ENCODE measurements at places on chromosomes 12 and 14.

GRCh38 chr14:32702562-32702961 is 236.1 kb upstream of the NPAS3 start:
- peak; percentile 2 for DNase-seq

GRCh38 chr12:65100140-65100539 is 21.0 kb downstream of the WIF1 start:
- no peak for DNase-seq

DNA sequence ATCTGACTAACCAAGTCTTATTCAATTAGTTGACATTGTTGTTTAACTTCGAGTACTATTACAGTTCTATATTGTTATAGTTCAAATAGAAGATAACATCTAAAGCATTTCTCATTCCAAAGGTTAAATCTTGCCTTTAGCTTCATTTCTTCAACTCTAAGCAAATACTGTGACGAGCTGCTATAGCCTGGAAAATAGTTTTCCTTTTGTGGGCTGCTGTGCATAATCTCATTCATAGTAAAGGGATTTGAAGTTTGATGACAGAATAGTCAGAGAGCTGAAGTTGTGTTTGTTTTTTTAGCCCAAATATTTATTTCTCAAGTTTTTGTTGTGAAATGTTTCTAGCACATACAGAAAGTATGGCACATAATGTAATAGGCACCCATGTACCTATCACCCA is 13.4 kb downstream of the PSEN1 start:
- DNase-seq, result no peak

DNA sequence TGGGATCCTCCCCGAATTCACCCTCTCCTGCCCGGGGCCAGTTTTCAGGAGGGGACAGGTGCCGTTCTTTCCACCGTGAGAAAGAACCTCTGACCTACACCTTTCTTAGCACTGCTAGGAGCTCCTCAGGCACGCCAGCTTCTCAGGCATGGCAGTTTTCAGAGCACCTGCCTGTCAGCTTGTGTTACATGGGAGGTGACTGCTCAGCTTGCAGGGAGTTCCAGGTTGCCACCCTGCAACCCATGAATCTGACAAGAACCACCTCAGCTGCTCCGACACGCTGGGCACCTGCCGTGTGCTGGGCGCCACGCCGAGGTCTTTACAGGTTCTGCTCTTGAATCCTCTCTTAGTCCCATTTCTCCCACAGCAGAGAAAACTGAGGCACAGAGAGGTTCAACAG is 12.9 kb downstream of the BRI3BP start:
- no peak for DNase-seq

- no peak for DNase-seq
Measured at GRCh38 chr12:2963760-2964292, 4.6 kb downstream of the TEAD4 start.

GRCh38 chr14:76133103-76133502 is 18.6 kb upstream of the GPATCH2L start:
- DNase-seq, result no peak

GRCh38 chr12:114721266-114721665 is 37.3 kb upstream of the TBX3 start:
- no peak for DNase-seq

DNA sequence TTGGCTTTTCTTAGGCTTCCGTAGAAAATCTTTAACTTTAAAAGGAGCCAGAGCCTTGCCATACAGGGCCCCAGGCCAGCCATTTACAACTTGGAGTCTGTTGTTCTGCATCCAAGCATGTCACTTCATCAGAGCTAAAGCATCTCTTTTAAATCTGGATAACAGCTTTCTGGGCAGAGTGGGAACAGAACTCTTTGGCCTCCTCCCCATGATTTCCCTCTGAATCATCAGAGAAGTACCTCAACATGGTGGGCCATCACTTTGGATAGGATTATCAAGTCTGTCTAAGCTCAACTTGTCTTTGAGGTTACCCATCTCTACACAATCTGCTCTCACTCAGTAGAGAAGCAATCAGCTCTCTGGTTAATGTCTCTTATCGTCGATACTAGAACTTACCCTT is 170.9 kb downstream of the SLC6A15 start:
- no peak for DNase-seq

DNA sequence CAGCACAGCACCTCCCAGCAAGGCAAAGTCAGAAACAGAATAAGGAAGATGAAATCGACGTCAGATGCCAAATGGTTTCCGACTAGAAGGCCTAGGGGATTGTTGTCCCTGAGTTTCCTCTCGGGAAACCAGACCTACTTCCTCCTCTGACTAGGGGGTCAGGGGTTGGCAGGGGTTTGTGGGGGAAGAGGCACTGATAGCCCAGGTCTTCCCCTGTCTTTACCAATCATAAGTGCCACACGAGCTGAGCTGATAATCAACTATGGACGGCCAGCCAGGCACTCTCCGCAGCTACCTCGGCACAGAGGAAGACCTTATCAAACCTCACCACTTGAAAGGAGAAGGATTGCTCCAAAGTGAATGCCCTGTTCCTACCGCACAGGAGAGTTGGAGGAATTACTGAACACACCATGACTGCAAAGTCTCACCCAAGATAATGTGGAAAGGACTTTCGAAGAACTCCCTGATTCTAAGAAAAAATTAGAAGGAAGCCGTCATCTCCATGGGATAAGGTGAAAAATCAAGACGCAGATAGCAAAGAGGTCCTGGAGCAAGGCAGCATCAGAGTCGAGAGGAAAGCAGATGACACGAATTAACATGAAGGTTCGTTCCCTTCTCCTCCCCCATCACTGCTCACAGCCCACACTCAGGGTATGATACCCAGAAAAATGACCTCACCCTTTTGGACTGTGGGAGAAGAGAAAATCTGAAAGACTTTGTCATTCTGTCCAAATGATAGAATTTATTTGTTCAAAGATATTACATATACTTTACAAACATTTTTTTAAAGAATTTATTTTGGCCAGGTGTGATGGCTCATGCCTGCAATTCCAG is 77.7 kb upstream of the MED13L start:
- no peak for DNase-seq

DNA sequence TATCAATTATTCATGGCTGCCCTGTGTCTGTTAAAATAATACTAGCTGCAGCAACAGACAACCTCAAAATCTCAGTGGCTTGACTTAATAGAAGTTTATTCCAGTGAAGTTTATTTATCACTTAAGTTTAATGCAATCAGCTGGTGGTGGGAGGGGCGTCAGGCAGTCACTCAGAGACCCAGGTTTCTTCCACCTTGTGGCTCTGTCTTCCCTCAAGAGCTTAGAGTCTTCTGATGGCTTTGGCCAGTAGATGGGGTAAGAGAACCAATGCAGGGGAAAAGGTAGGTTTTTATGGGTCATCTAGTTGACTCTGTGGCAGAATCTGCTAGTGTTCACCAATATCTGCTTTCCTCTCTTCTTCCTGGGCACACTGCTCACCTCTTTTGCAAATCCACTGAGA is 668.9 kb downstream of the AACS start:
- no peak for DNase-seq

DNA sequence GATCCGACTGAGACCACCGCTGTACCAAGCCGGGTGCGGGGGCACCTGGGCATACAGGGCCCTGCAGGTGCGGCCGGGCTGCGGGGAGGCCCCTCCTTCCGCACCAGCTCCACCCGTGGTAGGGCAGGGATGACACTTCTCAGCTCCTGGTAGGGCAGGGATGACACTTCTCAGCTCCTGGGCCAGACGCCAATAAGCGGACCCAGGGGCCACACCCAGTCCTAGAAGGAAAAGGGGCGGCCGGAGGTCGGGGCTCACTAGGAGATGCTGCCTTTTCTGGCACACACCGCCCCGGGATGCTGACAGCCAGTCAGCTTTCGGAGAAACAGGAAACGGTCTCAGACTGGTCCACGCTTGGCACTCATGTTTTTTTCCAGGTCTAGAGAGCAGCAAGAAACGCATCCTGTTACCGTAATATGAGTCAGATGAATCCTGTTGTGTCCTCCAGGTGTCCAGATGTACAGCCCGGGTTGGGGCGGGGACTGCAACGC is 34.8 kb downstream of the NFKBIA start:
- DNase-seq, result no peak

- DNase-seq, result no peak
Measured at GRCh38 chr12:116238149-116238548, 39.3 kb downstream of the MED13L start.

- DNase-seq, result no peak
Measured at GRCh38 chr12:3662521-3662921, 90.4 kb downstream of the CRACR2A start.

DNA sequence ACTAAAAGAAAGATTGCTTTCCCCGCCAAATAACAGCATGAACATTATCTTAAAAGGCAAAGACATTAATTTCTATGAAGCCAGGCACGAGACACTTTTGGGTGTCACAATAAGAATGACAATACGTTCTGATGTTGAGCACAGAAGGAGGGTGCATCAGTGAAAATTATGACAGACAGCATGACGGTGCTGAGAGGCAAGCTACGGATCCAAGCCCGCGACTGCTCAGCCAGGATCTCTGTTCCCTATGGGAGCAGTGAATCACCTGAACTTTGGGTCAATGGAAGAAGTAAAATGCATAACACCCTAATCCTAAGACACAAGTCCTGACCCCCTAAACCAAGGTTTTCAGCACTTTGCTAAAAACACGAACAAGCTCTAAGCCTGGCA is 51.7 kb downstream of the SLC25A47 start:
- DNase-seq, result no peak

DNA sequence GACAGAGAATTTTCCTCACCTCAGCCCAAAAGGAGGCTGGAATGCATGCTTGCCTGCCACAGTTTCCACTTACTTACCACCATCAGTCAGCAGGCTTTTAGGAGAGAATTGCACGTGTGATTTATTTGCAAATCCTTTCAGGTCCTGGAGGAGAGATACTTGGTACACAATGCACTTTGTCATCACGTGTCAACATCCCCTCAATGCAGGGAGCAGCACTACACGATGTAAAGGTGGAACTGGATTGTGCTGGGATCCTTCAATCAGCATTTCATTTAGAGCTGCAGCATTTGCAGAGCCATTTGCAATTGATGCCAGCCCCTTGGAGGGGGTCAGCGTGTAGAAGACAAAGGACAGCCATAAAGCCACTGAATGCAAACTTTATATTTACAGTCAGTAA is 218.1 kb downstream of the GLT1D1 start:
- no peak for DNase-seq

DNA sequence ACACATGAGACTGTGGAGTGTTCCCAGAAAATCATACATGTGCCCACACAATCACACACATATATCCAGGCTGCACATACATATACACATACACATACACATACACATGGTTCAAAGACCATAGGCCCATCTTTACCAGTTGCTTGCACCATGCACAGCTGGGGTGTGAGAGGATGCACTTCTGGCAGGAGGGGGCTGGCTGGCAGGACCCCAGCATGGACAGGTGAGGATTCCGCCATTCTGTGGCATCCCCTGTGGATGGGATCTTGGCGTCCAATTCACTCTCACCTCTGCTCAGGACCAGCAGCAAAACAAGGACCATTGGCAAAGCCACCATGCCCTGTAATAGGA is 7.0 kb downstream of the ITGB7 start:
- no peak for DNase-seq

GRCh38 chr12:123836292-123836691 is 74.2 kb downstream of the DNAH10 start:
- DNase-seq, result no peak

DNA sequence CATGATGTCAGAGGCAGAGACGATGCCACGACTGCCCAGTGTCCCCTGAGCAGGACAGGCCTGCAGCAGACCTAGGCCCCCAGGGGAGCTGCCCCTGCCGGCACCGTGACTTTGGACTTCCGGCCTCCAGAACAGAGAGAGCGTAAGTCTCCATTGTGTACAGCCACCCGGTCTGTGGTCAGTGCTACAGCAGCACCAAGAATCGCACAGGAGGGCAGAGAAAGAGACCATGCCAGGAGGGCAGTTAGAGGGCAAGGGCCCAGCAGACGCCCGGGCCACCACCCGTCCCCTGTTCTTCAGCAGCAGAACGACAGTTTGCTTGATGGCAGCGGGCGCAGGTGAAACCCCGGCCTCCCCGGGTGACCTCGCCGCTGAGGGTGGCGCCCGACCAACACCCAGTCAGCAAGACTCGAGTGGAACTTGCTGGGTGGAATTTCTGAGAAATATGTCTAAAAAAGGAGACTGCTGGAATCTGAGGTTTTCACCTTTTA is 19.7 kb downstream of the GALNT9 start:
- no peak for DNase-seq

DNA sequence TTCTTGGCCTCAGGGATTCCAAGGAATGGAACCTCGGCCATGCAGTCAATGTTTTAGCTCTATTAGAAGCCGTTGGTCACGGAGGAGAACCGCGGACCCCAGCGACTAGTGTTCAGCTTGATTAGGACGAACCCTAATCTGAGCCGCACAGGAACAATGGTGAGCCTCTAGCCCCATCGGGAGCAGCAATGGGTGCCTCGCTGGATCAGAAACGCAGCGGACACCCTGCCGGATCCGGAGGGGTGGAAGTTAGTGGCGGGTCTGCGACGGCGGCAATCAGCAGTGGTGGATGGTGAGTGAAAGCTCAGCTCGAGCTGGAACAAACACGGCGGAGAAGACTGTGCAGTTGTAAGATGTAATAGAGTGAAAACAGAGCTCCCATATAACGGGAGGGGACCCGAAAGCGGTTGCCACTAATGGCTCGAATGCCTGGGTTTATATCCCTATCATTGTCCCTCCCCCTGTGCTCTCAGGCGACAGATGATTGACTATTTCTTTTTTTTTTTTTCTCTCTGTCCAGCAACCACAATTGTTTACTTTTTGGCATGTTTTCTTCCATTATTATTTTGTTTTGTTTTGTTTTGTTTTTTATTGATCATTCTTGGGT is 127.7 kb downstream of the ZNF664 start:
- DNase-seq, result no peak

DNA sequence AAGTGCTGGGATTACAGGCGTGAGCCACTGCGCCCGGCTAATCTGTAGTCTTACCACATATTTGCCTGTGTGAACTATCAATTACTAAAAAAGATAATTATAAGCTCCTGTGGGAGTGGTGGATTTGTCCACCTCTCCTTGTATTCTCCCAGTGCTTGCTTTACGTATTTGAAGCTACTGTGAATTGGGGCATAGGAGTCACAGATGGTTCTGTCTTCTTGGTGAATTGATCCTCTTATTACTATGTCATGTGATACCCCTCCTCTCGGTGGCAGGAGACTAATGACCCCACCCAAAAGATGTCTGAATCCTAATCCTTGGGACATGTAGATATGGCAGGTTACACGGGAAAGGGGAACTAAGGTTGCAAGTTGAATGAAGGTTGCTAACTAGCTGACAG is 11.8 kb downstream of the GPR132 start:
- no peak for DNase-seq

GRCh38 chr14:40362856-40363255 is 930.6 kb upstream of the FBXO33 start:
- no peak for DNase-seq

- no peak for DNase-seq
Measured at GRCh38 chr14:98417001-98417400, 855.0 kb downstream of the BCL11B start.

DNA sequence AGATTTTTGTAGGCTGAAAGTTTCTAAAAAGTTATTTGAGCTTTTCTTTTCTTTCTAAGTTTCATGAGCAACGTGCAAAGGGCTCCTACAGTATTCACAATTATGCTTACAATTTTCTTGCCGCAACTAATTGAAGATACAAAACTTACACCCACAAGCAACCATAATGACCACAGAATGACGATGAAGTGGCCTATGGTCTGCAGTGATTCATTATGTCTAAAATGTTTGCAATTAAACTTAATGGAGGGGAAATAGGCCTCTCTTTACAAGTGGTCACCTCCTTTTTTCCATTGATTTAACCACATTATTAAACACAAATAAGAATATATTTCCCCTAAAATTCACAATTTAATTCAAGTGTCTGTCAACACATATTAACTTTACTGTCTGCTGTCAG is 732.6 kb upstream of the FLRT2 start:
- no peak for DNase-seq

Measured in activated CD4-positive, alpha-beta T cell treated with anti-CD3 and anti-CD28 coated beads, Interleukin-2, amount 50 U/mL, for 4 hours (primary cell).